ENCODE measurements at places on chromosomes 4 and X. TPM values are rescaled to one million over a fixed set of nuclear protein-coding genes. Genes with fewer than 3 reads are reported as not detected.

- no peak for DNase-seq
Measured at GRCh38 chr4:110287130-110287529, 88.7 kb upstream of the ELOVL6 start.

- DNase-seq, result no peak
Measured at GRCh38 chrX:1932231-1932630, 317.4 kb downstream of the ASMT start.

DNA sequence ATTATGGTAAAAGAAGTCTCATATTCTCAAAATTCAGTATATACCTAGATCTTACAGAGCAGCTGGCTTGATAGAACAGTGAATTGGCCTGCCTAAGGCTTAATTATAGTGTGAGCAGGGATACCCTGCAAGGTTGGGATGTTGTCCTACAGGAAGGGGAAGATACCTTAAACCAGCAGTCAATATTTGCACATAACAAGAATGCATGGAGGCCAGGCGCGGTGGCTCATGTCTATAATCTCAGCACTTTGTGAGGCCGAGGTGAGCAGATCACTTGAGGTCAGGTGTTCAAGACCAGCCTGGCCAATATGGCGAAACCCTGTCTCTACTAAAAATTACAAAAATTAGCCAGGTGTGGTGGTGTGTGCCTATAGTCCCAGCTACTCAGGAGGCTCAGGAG is 58.7 kb upstream of the ABCG2 start:
- DNase-seq, result no peak

DNA sequence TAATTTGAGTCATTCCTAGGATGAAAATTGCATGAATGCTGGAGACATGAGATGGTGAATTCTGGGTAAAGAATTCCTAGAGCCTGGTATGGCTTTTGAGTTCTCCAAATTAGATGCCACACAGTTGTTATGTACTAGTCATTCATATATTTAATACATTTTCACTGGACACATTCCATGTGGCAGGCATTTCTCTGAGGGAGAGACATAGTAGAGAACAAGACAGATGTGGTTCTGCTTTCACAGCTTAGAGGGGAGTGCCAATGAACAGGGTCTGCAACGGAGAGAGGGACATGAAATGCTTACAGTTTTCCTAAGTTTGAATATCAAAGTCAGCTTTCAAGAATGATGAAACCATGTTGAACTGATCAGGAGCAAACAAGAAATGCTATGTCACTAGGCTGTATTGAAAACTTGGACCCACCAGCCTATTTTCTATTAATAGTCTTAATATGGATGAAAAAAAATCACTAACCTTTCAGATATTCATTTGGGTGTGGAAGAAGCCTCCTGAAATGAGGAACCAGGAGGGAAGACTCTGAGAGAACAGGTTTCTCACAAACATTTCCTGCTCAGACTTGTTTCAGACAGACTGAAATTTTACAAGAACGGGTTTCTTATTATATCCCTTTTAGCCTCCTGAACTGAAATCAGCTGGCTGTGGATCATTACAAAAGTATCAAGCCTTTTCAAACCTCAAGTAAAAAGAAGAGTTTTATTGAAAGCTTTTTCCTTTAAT is 276.0 kb upstream of the TET2 start:
- no peak for DNase-seq

GRCh38 chrX:136200466-136200865 is 50.7 kb downstream of the MAP7D3 start:
- peak; percentile 37 for DNase-seq

DNA sequence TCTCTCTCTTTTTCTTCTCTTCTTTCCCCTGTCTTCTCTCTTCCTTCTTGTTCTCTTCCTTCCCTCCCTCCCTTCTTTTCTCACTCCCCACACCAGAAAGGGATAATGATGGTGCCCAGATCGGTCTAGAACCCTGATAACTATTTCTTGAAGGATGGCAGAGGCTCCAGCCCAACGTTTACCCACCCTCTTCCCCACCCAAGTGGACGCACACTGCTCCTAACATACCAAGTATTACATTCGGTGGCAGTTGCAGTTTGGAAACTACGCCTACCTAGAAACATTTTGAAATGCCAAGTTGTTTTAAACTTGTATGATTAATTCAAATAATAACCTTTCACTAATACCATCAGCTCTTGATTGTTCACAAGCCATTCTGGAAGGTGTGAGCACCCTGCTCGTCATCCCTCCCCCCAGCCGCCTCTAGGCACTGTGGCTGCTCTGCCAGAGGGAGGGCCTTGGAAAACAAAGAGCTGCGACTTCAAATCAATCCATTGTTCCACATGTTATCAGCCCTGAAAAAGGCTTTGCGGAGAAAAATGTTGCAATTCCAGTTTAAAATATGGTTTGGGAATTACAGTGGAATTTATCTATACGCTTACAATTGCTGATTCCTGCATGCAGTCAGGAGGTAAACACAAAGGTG is 1017.5 kb upstream of the TENM3 start:
- no peak for DNase-seq

- no peak for DNase-seq
Measured at GRCh38 chr4:51918251-51918650, 75.3 kb downstream of the DCUN1D4 start.

DNA sequence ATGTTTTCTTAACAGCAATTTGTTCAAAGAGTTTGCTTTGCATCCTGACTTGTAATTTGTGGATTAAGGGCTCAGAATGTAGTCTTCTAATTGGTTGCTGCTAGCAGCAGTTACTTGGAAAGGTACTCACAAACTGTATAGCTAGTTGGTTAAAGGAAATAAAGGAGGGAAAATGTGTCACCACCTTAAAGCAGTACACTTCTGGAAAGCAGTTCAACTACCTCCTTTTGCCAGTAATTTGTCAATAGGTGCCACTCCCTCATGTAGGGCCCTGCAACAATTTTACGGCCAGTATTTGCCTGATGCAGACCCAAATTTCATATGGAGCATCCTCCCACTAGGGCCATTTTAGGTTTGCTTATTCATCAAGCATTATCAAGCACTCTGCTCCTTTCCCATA is 20.8 kb downstream of the AMOT start:
- no peak for DNase-seq

DNA sequence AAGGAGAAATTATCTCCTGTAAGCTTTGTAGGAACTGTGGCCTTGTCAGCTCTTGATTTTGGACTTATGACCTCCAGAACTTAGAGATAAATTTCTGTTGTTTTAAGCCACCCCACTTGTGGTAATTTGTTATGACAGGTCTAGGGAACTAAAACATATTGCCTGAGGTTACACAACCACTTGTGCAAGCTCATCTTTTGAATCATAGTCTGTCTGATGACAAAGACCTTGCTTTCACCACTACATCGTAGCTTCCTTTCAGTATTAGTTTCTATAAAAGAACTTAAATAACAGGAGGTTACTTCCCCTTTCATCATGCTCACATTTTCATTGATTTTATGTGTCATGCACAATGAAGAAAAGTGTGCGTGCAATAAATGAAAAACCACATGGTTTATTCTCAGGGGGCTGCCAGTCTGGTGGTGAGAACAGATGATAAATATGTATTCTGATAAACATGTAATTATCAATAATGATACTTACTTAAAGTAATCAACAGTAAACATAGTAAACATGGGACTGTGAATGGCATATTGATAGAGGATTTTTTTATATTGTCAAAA is 690.0 kb upstream of the HS3ST1 start:
- DNase-seq, result no peak

DNA sequence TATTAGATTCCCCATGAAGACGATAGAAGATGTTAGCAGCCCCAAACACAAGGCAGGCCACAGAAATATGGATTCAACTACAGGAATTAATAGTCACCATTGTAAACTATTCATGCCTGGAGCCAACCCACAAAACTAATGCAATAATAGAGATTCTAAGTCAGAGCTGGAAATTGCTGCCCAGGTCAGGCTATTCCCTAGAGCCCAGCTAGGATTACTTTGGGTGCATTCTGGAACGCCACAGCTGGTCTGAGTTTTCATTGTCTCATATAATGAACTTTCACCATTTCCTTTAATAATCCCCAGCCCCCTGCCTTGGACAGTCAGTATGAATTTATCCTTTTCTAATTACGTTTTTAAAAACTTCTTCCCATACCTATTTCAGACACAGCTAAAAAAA is 252.6 kb downstream of the PAPSS1 start:
- no peak for DNase-seq

- DNase-seq, result no peak
Measured at GRCh38 chr4:105560421-105560848, 8.0 kb downstream of the ARHGEF38 start.

DNA sequence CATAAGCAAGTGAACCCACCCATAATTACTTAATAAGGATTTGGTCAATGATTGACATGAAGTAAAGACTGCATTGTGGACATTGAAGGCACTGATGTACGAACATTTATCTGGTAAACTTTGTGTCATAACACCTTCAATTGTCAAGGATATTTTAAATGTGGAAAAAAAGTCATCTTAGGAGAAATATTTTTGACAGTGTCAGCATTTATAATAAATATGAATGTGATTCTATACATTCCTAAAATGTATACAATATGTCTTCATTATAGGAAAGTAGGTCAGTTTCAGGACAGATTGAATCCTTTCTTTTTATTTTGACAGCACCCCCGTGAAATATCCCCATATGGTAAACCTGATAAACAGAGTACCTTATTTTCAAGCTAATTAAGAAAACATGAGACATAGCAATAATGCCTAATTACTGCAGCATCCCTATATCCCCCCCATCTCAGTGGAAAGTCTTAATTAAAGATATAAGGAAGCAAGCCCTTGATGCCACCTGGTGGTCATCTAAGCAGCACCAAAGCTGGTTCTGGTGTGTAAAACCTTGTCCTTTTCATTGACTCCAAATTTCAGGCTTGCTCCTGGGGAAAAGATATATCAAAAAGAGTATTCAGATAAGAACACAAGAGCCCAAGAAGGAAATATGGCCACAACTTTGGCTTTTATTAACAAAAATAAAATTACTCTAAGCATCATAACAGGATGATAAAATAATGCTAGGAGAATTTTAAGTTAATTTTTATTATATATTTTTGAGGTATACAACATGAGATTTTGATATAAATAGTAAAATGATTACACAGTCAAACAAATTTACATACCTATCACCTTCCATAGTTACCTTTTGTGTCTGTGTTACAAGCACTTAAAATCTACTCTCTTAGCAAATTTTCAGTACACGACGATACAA is 379.7 kb downstream of the TLL1 start:
- DNase-seq, result no peak

- DNase-seq, result no peak
Measured at GRCh38 chr4:169567916-169568315, 44.5 kb downstream of the NEK1 start.

- peak; percentile 7 for DNase-seq
Measured at GRCh38 chr4:154024097-154024694, 235.3 kb upstream of the SFRP2 start.

GRCh38 chr4:147822128-147822527 is 90.2 kb downstream of the ARHGAP10 start:
- no peak for DNase-seq

- DNase-seq, result no peak
Measured at GRCh38 chr4:183370786-183371185, 48.6 kb upstream of the CLDN24 start.

- DNase-seq, result no peak
Measured at GRCh38 chr4:73067971-73068394, 1.5 kb downstream of the COX18 start.

GRCh38 chr4:187042251-187042650 is 318.6 kb upstream of the FAT1 start:
- DNase-seq, result no peak

GRCh38 chrX:80812176-80812575 is 2.5 kb upstream of the BRWD3 start:
- peak; percentile 51 for DNase-seq

GRCh38 chr4:71006203-71006907 is 12.9 kb downstream of the DCK start:
- DNase-seq, result peak; percentile 34

- no peak for DNase-seq
Measured at GRCh38 chr4:5341526-5341925, 290.2 kb downstream of the STK32B start.

GRCh38 chrX:33183361-33183760 is 28.0 kb downstream of the DMD start:
- DNase-seq, result no peak

Gene SCOC
- 22.2 TPM for total RNA-seq

Gene TLR3
- 1.7 TPM for total RNA-seq

Gene ZBED1
- 36.5 TPM for total RNA-seq

Gene FGA
- total RNA-seq, result not detected

Gene ITGB1BP2
- 4.4 TPM for total RNA-seq

Gene SAGE1
- total RNA-seq, result not detected

Gene IGFBP7
- total RNA-seq, result 0.19 TPM

Gene SUPT20HL2
- total RNA-seq, result not detected

Gene FRMD7
- total RNA-seq, result not detected

Gene CRMP1
- total RNA-seq, result 0.12 TPM

Gene RENBP
- total RNA-seq, result 14.2 TPM

Gene SPANXA2
- total RNA-seq, result not detected

Gene IL1RAPL2
- total RNA-seq, result not detected

Gene APELA
- not detected for total RNA-seq

Gene TEX13B
- not detected for total RNA-seq

Gene TNIP3
- 0.75 TPM for total RNA-seq

Gene CT47B1
- total RNA-seq, result not detected

Measured in activated CD4-positive, alpha-beta T cell treated with anti-CD3 and anti-CD28 coated beads, Interleukin-2, amount 10 ng/mL, durations not matched to agents 7 days and 5 days (primary cell).